ENCODE measurements at places on chromosomes 7 and 10. TPM values are rescaled to one million over a fixed set of nuclear protein-coding genes. Genes with fewer than 3 reads are reported as not detected.

Gene ASZ1
- not detected for total RNA-seq

GRCh38 chr10:25294032-25294926 is 119.5 kb downstream of the GPR158 start:
- H3K27me3 ChIP-seq = no peaks in the 10 kb centered on the region
- no peak overlapping the region for H3K4me3 ChIP-seq
- no peaks in the 10 kb centered on the region for H3K4me1 ChIP-seq
- H3K27ac ChIP-seq = no peak overlapping the region
- DNase-seq = peak; percentile 77

Gene EBLN1
- total RNA-seq = not detected

GRCh38 chr7:17033245-17033644 is 151.5 kb upstream of the AGR3 start:
- H3K4me3 ChIP-seq = no peak overlapping the region
- no peaks in the 10 kb centered on the region for H3K4me1 ChIP-seq
- H3K27me3 ChIP-seq = no peaks in the 10 kb centered on the region
- DNase-seq = no peak
- H3K36me3 ChIP-seq = no peaks in the 10 kb centered on the region

DNA sequence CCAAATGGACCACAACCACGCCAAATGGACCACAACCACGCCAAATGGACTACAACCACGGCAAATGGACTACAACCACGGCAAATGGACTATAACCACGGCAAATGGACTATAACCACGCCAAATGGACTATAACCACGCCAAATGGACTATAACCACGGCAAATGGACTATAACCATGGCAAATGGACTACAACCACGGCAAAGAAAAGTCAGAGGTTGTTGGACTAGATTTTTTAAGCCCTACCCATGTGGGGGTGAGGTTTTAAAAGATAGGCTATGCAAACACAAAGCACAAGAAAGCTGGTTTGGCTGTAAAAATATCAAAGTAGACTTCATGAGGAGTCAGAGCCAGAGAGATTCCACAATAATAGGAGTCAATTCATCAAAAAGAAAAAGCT is 55.8 kb downstream of the NCAPG2 start:
- H3K27ac ChIP-seq = peak overlapping the region; percentile 90
- H3K4me1 ChIP-seq = peaks cover 37% of the 10 kb centered on the region
- H3K4me3 ChIP-seq = peak overlapping the region; percentile 11
- no peaks in the 10 kb centered on the region for H3K27me3 ChIP-seq
- peaks cover 20% of the 10 kb centered on the region for H3K36me3 ChIP-seq

Data from osteoblast (primary cell).